Endodermal cell (in vitro differentiated cells): ENCODE measurements at places on chromosomes 6 and 20. TPM values are rescaled to one million over a fixed set of nuclear protein-coding genes. Genes with fewer than 3 reads are reported as not detected.

DNA sequence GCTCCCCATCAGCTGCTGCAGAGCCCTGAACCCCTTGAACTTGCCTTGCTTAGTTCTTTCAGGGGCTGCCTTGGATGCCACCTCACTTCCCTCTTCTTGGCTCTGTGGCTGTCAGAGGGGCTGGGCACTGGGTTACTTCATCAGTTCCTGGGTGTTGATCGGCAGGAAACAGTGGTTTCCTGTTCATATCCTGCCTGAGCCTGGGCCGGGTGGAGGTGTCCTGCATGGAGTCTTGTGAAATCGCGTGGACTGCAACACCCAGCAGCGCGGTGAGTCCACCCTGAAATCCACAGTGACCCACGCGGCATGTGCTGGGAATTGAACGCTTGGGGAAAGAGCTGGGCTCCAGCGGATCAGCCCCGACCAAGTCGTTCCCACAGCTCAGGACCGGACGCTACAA is 97.5 kb downstream of the CDH26 start:
- peak; percentile 43 for DNase-seq

- DNase-seq: no peak
Measured at GRCh38 chr20:35312318-35312717, 20.1 kb upstream of the FAM83C start.

Gene SDCBP2
- 3.5 to 10.7 TPM (median 5.1 TPM) in 3 replicates for total RNA-seq

DNA sequence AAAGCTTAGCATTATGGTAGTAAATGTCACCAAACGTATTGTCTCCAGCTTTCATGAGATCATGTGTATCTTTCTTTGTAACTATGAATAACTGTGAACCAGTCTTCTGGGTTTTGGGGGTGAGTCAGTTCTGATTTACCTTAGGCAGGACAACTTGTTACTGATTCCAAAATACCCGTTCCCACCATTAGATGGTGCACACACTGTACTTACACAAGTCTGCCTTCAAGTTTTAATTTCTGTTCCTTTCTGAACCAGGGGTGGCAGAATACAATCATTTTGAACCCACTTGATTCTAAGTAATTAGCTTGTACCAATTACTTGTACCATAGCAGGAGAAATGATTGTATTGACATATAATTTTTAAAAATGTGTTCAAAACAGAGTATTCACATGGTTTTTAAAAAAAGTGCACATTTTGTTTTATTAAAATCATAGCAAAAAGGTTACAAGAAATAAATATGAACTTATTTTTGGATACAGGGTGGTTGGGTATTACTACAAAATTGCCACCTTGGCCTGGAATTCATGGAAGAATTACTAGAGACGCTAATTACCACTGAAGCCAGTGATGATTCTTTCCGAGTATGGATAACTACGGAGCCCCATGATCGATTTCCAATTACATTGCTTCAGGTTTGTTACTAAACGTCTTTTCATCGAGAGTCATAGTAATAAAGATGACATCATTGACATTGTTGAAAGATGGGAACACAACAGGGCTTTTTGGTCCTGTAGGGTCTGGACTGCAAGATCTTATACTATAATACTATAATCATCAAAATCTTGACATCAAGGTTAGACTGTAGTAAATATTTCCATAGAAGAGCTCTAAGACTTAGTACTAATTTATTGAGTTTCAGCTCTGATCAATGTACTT is 75.2 kb upstream of the GLP1R start:
- no peak for DNase-seq

DNA sequence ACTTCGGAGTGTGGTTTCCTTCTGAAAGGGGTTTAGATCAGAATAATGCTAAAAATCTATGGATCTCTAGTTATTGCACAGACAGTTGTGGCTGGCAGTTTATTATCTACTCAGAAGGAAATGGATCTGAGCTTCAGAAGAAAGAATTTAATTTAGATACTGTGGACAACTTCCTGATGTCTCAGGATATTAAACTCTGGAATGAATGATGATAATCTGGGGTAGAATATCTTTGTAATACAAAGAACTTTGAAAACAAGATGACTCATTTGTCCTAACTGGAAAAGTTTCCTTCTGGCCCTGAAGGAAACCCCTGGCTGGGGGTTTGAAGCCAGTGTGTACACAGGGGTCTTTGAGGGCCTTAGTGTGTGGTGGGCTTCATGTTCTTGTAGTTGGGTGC is 78.0 kb downstream of the EDN3 start:
- no peak for DNase-seq

DNA sequence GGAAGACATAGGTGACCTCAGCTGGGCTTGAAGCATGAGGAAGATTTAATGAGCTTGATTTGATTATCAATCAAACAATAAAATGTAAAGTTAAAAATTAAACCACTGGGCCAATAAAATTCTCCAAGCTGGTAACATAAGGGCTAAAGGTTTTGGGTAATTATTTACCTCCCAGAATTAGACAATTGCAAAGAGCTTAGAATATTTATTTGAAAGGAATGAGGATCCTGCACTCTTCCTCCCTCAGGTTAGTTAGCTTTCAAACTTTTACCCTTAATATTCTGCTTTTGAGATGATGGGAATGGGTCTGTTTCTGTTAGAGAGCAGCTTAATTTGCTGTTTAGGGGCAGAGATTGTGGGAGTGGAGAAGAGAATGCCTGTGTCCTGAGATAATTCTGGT is at the start of gene SLC17A4:
Gene SLC17A4 (plus strand): TSS at position 208 of the 400 bp plus-strand sequence. CDS start 7,221 bp downstream, outside the sequence.
- DNase-seq: no peak

DNA sequence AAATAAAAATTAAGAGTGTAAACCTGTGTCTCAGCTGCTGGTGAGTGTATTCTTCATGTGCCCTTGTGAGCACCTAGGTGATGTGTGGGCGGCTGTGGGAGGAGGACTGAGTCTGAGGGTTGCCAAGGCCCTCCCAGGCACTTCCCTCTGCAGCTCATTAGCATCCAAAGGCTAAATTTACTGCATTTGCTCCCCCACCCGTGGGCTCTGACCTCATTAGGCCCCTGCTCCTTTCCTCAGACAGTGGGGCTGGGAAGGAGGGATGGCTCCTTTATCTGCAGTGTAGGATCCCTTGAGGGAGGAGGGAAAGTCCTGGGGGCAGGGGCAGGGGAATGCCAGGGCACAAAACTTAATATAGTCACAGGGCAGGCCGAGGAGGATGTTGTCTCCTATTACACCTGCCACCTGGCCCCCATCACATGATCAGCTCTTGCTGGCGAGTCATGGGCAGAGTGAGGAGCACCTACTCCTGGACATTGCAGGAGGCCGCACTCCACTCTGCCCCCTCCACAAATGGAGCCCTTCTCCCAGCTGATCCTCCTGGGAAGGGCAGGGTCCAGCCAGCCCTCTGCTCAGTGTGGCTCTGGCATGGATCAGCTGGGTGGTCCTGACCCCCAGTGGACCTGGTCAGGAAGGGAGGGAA is 133.2 kb downstream of the MRPL14 start:
- DNase-seq: peak; percentile 50

- DNase-seq: no peak
Measured at GRCh38 chr20:49399329-49399728, 83.1 kb downstream of the KCNB1 start.

Gene LST1
- 0.21 TPM in 1 of 3 replicates, not detected in the others for total RNA-seq

- DNase-seq: no peak
Measured at GRCh38 chr6:12037798-12038197, 25.7 kb downstream of the HIVEP1 start.

Gene BNIP5
- total RNA-seq: not detected in 3 replicates

Gene PI3
- not detected in 3 replicates for total RNA-seq
